Stimulated activated CD4-positive, alpha-beta T cell treated with anti-CD3 and anti-CD28 coated beads, TNF-alpha, amount 100 ng/mL, for 48 hours (primary cell): ENCODE measurements at places on chromosomes 2 and 18.

DNA sequence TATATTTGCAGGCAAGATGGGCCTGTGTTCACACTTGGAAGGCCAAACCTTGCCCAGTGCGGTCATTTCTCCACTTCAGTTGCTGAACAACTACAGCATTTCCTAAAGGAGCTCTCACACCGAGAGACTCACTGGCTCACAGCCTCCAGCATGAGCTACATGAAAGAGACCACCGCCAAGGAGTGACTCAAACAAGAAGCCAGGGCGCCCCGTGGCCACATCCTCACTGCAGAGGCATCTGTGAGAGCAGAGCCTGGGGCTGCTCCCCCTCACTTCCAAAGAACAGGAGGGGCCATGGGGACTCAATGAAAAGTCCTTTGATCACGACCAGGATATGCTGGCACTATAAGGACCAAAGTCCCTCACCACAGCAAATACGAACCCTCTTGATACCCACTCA lies 50.0 kb downstream of the TMEM163 start:
- peak; percentile 56 for DNase-seq

DNA sequence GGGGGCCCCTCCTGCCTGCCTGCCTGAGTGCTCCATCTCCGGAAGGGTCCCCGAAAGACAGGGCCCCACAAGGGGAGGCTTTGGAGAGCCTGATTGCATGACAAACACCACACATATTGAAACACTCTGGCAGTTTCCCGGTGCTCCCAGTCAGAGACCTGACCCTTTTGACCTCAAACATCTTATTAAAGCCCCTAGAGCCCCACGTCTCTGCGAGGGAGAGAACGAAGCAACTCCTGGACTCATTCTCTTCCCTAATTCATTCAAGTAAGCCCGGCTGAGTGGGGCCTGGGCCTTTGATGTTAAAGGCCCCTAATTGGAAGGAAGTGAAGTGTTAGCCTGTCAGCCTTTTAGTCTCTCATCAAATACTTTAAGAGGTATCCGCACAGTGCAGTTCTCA lies 335.6 kb downstream of the CYRIA start:
- DNase-seq, result no peak

GRCh38 chr2:11678306-11678960 lies 8.4 kb upstream of the NTSR2 start:
- DNase-seq, result no peak

DNA sequence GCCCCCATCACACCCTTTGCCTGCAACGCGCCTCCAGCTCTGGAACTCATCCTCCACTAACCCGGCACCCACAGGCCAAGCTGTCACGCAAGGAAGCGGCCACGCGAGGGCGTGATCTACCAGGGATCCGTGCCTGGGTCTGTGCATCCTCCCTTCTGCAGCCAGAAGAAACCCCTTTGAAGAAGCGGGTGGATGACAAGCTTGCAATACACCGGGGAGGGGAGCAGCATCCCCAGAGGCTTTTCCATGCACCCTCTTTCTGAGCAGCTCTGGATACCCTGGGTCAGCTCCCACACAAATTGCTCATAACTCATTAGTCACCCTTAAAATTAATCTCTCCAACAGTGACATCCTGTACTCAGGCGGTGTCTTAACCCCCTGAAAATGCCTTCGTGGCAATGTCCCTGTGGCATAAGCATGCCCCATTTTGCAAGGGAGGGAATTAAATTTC lies 47.6 kb downstream of the PDCL3 start:
- DNase-seq, result peak; percentile 65

DNA sequence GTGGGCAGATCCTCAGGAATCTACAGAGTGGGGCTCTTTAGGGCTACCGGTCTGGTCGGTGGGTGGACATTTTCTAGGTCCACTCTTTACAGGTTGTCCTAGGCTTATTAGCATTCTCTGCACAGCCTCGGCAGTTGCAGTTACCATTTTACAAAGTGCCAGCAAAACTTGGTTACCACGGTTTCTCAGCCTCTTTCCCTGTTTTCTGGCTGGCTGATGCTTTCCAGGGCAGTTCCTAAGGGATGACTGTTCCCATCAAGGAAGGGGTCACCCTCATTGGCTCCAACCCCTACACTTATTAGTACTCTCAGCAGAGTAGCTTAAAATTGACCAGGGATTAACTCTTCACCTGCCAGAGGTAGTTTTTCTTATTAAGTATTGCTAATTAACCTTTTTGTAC lies 2.0 kb upstream of the AQP4 start:
- DNase-seq, result no peak

- DNase-seq, result no peak
These were observed 263.0 kb downstream of the LPIN1 start for GRCh38 chr2:12009323-12009905.

DNA sequence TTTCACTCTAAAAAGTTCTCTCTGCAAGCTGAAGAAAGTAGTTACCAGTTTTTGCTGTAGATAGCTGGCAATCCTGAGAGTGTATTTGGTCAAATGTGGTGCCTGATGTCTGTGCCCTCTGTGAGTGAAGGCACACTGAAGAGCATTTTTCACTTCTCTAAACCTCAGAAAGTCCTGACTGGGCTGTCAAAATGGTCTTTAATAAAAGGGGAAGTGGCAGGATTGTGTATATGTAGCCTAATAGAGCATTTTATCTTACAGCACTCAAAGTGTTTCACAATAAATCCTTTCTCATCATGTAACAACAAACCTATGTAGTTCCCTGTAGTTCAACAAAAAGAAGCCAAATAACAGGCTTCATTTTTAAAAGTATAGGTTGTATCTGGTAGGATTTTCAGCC lies 1552.3 kb upstream of the SLC39A10 start:
- no peak for DNase-seq

GRCh38 chr2:74560591-74560990 lies 6.1 kb downstream of the DOK1 start:
- DNase-seq, result no peak

DNA sequence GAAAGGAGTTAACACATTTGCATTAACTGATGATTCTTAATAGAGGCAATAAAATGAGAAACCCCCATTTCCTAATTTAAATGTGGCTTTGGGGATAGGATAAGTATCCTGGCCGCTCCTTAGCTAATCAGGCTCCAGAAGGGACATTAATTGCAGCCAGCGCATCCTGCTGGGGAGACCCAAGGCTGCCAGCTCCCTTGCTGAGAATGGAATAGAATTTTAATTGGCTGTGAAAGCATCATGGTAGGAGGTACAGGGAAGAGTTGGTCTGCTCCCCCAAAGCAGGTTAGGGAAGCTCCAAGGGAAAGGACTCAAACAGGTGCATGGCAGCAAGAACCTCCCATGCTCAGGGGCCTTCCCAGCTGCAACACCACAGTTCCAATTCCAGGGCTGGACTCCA lies 71.4 kb downstream of the MARCHF4 start:
- DNase-seq, result no peak

GRCh38 chr18:7170292-7170691 lies 52.7 kb upstream of the LAMA1 start:
- no peak for DNase-seq

DNA sequence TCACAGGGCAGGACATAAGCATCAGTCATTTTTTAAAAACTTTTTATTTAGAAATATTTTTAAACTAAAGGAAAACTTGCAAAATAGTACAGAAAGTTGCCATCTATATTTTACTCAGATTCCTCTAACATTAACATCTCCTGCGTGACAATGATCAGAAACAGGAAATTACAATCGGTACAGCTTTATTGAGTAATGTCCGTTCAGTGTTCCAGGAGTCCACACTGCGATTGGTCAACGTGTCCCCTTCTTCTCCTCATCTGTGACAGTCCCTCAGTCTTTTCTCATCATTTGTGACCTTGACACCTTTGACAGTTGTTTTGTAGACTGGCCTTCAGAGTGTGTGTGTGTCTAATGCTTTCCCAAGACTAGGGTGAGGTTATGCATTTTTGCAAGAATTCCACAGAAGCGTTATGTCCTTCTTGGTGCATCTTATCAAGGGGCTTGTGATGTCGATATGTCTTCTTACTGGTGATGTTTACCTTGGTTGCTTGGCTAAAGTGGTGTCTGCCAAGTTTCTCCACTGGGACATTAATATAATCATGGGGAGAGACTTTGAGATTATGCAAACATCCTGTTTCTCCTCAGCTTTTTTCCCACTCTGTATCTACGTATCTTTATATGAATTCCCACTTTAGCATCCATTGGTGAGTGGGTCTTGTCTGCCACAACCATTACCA lies 21.4 kb upstream of the TMEM177 start:
- no peak for DNase-seq

- DNase-seq, result no peak
These were observed 767 bp upstream of the NPPC start for GRCh38 chr2:231926761-231927565.

GRCh38 chr2:148720501-148721001 lies 76.0 kb downstream of the EPC2 start:
- DNase-seq, result no peak

DNA sequence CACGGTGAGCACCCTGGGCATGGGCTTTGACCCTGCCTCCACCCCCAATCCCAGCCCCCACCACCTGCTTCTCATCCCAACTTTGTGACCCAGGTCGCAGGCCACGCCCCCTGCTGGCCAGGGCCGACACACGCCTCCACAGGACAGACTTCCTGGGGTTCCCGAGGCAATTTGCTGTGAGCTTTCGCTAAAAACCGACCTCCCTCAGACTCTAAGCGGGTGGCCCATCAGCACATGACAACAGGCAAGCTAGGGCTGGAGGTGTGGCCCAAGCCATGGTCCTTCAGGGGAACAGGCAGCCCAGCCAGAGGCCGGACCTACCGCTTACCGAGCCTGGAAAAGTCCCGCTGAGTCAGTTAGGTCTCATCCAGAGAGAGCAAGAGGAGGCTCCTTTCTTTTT lies 31.9 kb downstream of the C1QL2 start:
- DNase-seq, result peak; percentile 19

DNA sequence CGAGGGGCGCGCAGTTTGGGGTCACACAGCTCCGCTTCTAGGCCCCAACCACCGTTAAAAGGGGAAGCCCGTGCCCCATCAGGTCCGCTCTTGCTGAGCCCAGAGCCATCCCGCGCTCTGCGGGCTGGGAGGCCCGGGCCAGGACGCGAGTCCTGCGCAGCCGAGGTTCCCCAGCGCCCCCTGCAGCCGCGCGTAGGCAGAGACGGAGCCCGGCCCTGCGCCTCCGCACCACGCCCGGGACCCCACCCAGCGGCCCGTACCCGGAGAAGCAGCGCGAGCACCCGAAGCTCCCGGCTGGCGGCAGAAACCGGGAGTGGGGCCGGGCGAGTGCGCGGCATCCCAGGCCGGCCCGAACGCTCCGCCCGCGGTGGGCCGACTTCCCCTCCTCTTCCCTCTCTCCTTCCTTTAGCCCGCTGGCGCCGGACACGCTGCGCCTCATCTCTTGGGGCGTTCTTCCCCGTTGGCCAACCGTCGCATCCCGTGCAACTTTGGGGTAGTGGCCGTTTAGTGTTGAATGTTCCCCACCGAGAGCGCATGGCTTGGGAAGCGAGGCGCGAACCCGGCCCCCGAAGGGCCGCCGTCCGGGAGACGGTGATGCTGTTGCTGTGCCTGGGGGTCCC lies at the start of gene ITGA4:
Gene ITGA4 (plus strand): TSS at position 266 of the 620 bp plus-strand sequence. CDS start 269 bp downstream, at position 535.
- DNase-seq, result peak; percentile 75

GRCh38 chr2:225337183-225337582 lies 62.3 kb upstream of the NYAP2 start:
- DNase-seq, result no peak

DNA sequence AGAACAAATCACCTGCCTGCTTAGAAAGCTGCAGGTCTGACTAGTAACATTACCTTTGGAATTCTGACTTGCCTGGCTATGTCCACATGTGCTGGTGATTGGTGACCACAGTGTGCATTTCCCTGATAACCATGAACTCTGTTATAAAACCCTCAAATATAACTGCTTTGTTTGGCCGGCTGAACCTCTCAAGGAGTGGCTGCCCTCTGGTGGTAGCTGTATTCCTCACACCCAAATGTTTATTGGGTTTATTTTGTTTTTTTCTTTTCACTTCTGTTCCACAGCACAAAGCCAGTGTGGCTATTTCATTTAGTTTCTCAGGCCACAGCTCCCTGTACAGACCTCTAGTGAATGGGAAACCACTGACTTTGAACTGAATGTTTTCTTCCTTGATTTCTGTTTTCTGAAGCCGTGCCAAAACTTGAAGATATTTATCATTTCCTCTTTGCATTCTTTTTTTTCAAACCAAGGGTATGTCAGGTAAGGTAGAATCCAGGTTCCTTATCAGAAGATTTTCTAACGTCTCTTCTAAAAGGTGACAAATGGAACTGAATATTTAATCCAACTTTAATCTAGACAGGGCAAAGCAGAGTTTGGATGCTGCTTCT lies 549.0 kb upstream of the VRK2 start:
- DNase-seq, result peak; percentile 11

- DNase-seq, result no peak
These were observed 252.1 kb downstream of the CYP26B1 start for GRCh38 chr2:71895320-71896161.

- DNase-seq, result no peak
These were observed 127.7 kb downstream of the RNF152 start for GRCh38 chr18:61765097-61765496.

DNA sequence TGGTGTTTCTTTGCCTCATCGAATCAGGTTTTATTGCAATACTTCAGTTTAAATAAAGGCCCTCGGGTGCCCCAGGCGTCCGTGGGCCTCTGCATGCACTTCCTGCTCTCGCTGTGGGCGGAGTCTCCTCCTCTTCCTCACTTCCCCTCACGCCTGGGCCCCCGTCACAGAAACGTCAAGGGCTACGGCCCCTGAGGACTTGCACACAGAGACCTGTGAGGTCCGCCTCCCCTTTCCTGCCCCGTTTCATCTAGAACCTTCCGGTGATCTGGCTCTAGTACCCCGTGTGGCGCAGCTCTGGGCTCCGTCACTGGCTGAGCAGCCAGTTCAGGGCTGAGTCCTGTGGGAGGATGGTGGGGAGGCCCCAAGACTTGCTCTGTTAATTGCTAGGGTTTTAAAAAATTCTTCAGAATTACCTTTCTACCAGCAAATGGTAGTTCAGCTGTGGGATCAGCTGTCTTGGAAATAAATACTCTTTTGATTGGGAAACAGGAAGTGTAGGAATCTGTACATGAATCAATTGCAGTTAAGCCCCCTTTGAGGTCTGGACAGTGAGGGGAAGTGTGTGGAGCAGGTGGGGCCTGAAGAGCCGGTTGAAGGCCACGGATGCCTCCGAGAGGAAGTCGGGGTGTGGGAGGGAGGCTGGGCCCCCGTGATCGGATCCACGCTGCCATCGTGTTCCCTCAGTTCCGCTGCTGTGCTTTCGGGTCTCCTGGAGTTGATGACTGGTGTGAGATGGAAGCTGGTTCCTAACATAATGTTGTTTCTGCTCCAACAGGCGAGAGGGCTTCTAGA lies 10.2 kb downstream of the NFATC1 start:
- DNase-seq, result peak; percentile 81

DNA sequence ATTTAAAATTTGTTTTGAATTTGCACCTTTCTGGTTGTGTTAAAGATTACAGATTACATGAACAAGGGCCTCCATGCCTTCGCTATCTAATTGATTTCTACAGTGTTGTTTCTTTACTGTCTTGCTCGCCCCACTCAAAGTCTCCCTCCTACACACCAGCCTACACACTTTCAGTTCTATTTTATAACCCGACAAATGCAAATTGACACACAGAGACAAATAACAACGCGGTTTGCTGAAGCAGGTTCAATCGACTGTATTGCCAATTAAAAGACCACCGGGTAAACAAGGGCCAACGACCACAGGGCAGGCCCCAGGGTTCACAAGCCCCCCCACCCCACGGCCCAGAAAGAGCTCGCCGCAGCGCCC lies 869 bp downstream of the STARD7 start:
- no peak for DNase-seq
